Sciatic nerve (tissue), 2 donors: ENCODE measurements at places on chromosomes 3 and 15. TPM values are rescaled to one million over a fixed set of nuclear protein-coding genes. Genes with fewer than 3 reads are reported as not detected.

Gene SCN5A
- 2.7 TPM for total RNA-seq

Gene RTP1
- total RNA-seq, result not detected

Gene NPAP1
- not detected for total RNA-seq

Gene NECTIN3
- 37.8 TPM for total RNA-seq

Gene FBXW12
- 0.27 TPM for total RNA-seq

- no peak for DNase-seq
Measured at GRCh38 chr15:68765602-68766368, 54.9 kb downstream of the ANP32A start.

- no peak for DNase-seq
Measured at GRCh38 chr3:71524672-71525071, 58.9 kb downstream of the FOXP1 start.

DNA sequence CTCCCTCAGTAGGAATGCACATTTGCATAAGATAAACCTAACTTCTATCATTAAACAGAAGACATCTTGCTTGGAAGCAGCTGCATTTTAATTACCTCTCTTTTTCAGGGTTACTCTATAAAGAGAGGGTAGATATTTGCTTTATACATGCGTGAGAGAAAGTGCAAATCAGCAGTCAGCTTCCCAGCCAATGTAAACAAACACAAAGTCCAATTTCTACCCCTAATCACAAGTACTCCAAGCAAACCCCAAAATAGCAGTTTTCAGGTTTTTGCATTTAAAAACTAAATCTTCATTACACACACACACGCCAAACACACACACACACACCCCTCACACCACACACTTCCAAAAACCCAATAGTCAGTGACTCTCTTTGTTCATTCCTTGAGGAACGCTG is 303.9 kb upstream of the ALCAM start:
- no peak for DNase-seq

- DNase-seq, result no peak
Measured at GRCh38 chr3:81947359-81947758, 185.9 kb upstream of the GBE1 start.

DNA sequence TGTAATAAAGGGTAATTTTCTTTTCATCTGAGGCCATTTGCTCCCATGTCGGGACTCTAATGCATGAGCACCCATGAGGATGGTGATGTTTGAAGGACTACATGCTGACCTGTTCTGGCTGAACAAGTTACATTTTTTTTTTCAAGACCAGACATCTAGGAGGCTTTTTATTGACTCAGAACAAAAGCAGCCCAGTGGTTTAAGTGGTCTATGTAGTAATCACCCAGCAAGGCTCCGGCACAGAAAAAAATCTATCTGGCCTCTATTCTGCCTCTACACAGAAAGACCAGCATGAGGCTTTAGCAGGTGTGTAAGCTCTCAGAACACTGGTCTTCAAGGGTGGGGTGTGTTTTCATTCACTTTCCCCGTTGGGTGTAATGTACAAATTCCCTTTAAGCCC is 95.1 kb upstream of the ZBED2 start:
- no peak for DNase-seq

DNA sequence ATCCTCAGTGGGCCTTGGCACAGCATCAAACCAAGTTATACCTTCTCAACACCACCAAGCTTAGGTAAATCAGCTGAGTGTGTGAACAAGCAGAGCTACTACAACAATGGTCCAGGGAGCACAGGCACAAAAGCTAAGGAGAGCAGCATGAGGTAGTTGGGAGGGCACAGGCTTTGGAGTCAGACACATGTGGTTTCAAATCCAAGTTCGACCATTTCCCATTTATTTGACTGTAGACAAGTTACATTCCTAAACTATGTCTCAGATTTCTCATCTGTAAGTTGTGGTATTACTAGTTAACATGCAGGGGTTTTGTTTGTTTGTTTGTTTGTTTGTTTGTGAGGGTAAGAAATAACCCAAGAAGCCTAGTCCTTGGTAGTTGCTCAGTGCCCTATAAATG is 46.9 kb downstream of the MLH1 start:
- DNase-seq, result no peak

- DNase-seq, result no peak
Measured at GRCh38 chr3:25339225-25339624, 88.8 kb upstream of the RARB start.

GRCh38 chr3:141410408-141410807 is 42.1 kb downstream of the ZBTB38 start:
- no peak for DNase-seq

GRCh38 chr3:194431554-194431953 is 32.5 kb upstream of the GP5 start:
- no peak for DNase-seq

DNA sequence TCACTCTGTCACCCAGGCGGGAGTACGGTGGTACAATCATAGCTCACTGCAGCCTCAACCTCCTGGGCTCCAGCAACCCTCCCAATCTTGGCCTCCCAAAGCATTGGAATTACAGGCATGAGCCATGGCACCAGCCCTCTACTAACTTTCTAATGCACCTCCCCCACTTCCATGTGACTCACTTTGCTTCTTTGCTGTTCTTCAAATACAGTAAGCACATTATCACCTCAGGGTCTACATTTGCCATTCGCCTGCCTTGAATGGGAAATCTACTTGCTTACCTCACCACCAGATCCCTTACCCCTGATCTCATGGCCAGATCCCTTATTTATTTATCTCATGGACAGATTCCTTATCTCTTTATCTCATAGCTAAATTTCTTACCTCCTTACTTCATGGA is 235.3 kb downstream of the KCNMB2 start:
- no peak for DNase-seq

DNA sequence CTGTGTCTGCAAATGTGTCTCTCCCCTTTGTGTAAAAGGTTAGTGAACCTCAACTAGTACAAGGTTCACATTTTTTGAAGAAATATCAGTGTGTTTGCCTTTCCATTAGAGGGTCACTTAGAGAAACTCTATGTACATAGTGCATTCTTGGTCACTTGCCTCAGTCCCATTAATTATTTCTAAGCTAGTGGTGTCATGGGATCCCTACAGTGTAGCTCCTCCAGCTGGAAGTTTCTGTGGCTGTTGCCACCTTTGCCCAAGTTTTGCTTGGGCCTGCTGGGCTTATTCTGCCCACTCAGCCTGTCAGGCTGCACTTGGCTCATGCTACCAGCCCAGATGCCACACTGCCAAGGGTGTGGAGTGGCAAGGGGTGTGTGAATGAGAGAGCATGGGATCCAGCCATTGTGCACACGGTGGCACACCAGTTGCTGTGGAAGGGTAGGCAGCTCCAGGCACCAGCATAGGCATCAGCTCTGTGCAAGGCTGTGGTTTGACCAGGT is 161.7 kb downstream of the ARPP21 start:
- no peak for DNase-seq

- DNase-seq, result no peak
Measured at GRCh38 chr3:4398120-4398940, 68.7 kb downstream of the SUMF1 start.

DNA sequence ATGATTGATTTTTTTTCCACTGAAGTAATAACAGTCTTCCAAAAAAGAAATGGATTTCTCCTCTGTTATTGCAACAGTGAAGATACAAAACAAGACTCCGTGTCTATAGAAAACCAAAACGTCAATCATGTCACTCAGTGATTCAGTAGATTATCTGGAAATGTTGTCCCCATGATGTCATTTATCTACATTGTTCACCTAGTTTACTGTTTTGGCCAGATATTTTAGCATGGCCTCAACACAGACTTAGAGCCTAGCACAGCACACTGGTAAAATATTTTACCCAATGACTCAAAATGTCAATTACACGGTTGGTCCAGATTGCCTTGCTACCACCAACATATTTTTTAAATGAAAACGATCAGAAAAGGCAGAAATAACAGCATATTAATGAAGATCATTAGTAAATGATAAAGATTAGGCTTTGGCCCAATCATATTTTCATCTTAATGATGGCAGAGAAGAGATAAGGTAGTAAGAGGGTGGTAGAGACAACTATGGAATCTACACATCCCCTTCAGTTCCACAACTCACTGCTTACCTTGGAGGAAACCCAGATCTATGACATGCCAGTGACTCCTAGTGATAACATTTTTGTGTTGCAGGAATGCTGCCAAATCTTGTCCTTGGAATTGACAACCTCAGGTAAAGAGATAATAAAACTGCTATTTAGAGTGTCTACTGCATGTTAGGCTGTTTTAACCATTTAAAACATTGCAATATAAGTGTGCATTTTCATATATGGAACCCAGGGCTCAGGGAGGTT is 347.7 kb upstream of the ARPP21 start:
- no peak for DNase-seq

- DNase-seq, result no peak
Measured at GRCh38 chr3:141526709-141527108, 39.9 kb downstream of the RASA2 start.

- DNase-seq, result peak; percentile 66
Measured at GRCh38 chr3:127457094-127457475, 133.4 kb downstream of the TPRA1 start.

GRCh38 chr15:47857776-47858167 is 140.5 kb downstream of the SEMA6D start:
- DNase-seq, result no peak

- no peak for DNase-seq
Measured at GRCh38 chr15:40192942-40193341, 32.1 kb downstream of the BUB1B start.

- no peak for DNase-seq
Measured at GRCh38 chr3:62558549-62559112, 185.3 kb upstream of the FEZF2 start.
